ENCODE measurements at places on chromosomes 1 and 21. TPM values are rescaled to one million over a fixed set of nuclear protein-coding genes. Genes with fewer than 3 reads are reported as not detected.

The FLG2 gene
- total RNA-seq = not detected

The MNDA gene
- total RNA-seq = not detected

The PTPN22 gene
- 0.96 TPM for total RNA-seq

The ANXA9 gene
- not detected for total RNA-seq

The AMY1B gene
- total RNA-seq = not detected

The IGSF9 gene
- 8.7 TPM for total RNA-seq

The LCE1D gene
- total RNA-seq = not detected

The RPTN gene
- total RNA-seq = 0.72 TPM

The IL20 gene
- not detected for total RNA-seq

The ACKR1 gene
- not detected for total RNA-seq

The CKS1B gene
- total RNA-seq = 80.5 TPM

The CLEC20A gene
- total RNA-seq = not detected

The PDE4B gene
- 0.21 TPM for total RNA-seq

The CRP gene
- total RNA-seq = not detected

The TRAF3IP3 gene
- not detected for total RNA-seq

The POLR3GL gene
- total RNA-seq = 5.1 TPM

The GPX7 gene
- total RNA-seq = 2.3 TPM

The FAM72C gene
- under 0.01 TPM for total RNA-seq

The MCM3AP gene
- 64.4 TPM for total RNA-seq

The HORMAD1 gene
- 1.2 TPM for total RNA-seq

The ARHGEF16 gene
- total RNA-seq = 34.1 TPM

The NES gene
- not detected for total RNA-seq

The IFI16 gene
- total RNA-seq = 65.9 TPM

The TNN gene
- total RNA-seq = not detected

The SORT1 gene
- 14.9 TPM for total RNA-seq

The ZNF496 gene
- total RNA-seq = 22.8 TPM

The FCER1G gene
- not detected for total RNA-seq

The BNIPL gene
- total RNA-seq = 5.5 TPM

The RAB7B gene
- total RNA-seq = 7.2 TPM

The RGS7 gene
- not detected for total RNA-seq

The CFAP74 gene
- total RNA-seq = not detected

The C1orf159 gene
- 10.2 TPM for total RNA-seq

The CHI3L1 gene
- 0.21 TPM for total RNA-seq
